ENCODE measurements at places on chromosomes 7 and 10.

DNA sequence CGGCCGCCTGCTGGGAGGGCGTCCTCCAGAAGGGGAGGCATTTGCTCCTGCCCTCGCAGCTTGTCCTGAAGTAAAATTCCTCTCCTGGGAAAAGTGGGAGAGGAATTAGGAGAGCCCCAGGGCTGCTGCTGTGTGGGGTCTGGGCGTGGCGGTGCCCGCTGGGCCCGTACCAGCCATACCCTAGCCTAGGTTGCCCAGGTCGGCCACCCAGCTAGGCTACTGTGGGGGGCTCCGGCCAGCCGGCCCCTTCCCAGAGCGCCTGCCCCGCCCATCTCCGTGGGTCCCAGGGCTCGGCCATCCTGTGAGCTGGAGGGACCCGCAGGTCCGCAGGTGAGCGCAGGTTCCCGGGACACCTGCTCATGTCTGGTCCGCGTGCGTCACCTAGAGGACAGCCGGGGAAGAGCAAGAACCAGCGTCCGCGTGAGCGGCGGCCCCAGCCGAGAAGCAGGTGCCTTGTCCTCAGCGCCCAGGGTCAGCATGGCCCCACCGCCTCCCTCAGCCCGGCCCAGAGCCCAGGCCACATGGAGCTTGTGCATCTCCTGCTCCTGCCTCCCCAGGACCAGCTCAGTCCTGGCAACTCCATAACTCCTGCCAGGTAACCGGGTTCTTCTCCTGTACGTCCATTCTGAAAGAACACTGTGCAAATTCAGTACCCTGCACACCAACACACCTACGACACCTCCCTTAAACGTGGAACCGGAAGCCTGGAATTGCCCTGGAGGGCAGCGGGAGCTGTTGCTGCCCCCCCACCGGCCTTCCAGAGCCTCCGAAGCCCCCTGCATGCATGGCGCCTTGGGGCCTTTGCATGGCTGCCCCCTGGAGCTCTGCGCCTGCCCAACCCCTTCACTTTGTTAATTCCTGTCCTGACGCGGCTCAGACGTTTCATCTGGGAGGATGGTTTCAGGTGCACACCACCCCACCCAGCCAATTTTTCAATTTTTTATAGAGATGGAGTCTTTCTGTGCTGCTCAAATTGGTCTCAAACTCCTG lies 22.8 kb upstream of the FOXL3 start:
- no peak for DNase-seq

- DNase-seq, result no peak
Observed at GRCh38 chr7:134866617-134867016, 87.2 kb downstream of the CALD1 start.

DNA sequence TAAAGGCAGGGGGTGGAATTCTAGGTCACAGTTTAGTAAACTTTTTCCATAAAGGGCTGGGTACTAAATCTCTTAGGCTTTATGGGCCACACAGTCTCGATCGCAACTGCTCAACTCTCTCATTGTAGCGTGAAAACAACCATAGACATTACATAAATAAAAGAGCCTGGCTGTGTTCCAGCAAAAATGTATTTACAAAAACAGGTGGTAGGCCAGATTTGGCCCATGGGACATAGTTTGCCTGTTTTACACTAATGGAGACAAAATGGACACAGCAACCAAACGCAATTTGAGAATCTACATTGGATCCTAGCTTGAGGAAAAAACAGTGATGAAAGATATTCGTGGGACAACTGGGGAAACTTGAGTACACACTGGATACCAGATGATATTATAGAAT lies 23.2 kb upstream of the MALSU1 start:
- DNase-seq, result no peak

GRCh38 chr10:77501152-77501845 lies 136.3 kb downstream of the KCNMA1 start:
- DNase-seq, result no peak

- no peak for DNase-seq
Observed at GRCh38 chr7:127892488-127893314, 138.5 kb downstream of the LRRC4 start.

- no peak for DNase-seq
Observed at GRCh38 chr7:115059321-115059720, 137.4 kb downstream of the MDFIC start.

DNA sequence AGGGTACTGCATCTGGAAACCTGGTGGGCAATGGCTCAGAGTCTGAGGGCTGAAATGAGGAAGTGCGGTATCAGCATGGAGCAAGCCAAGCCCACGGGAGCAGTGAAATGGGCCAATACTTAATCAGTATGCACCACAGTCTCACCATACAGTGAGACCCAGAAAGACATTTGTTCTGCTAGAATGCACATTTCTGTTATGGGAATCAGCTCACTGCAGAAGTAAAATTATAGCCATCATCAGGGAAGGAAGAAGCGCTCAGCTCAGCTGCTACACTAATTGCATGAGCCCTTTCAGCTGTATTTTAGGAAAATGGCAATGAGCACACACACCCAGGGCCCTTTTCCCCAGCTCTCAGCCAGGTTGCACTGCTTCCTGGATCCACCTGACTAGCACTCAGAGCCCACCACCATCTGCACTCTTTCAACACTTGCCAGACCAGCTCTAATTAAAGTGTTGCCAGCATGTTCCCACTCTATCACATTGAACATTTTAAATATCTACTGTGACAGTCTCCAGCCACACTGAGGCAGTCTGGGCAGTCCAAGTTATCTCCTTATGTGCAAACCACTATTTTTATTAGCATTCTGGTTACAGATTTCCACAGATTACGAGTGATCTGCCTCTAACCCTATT lies 44.2 kb upstream of the PIK3AP1 start:
- no peak for DNase-seq

GRCh38 chr7:32618987-32619386 lies 123.7 kb downstream of the AVL9 start:
- DNase-seq, result no peak

- DNase-seq, result no peak
Observed at GRCh38 chr7:3951316-3952055, 650.4 kb downstream of the SDK1 start.

DNA sequence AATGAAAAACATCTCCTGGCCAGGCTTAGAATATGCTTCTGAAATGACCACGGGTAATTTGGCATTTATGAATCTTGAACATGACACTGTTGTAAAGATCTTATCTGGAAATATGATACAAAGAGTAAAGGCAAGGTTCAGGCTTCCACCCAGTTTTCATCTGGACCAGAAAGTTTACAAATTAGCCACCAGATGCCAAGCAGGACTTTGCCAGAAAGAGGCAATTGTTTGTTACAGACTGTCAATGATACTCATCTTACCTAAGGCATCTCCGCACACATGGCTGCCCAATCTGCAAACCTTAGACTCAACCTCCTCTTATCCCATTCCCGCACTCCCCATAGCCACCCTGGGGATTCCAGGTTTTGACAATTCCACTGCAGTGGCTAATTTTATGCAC lies 795.3 kb downstream of the TYW1 start:
- DNase-seq, result no peak

DNA sequence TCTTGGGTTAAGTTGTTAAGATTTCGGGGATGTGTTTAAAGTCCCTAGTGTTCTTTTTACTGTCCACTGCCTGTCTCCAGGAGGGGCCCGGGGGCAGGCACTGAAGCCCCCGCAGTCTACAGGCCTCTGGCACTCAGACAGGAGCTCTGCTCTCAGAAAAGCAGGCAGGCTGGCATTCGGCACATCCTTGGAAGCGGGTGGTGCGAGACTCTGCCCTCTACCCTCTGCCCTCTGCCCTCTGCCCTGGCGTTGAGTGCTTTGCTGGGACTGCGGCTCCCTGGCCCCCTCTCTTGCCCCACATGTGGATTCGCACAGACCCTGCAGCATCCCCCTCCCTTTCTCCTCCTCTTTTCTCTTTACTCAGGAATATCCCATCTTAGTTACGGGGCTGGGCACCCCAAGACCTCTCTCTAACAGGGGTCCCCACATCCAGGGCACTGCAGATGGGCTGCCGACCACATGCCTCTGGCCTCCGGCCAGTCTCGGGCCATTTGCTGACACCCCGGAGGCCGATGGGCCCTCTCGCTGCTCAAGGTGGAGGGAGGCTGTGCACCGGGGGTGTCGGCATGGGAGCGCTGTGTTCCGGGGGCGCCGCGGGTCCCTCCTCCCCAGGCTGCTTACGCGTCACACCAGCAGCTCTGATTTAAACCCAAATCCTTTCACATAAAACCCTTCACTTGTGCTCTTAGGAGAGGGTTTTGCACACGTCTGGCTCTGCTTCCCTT lies 479.9 kb downstream of the DNAJB6 start:
- DNase-seq, result no peak

DNA sequence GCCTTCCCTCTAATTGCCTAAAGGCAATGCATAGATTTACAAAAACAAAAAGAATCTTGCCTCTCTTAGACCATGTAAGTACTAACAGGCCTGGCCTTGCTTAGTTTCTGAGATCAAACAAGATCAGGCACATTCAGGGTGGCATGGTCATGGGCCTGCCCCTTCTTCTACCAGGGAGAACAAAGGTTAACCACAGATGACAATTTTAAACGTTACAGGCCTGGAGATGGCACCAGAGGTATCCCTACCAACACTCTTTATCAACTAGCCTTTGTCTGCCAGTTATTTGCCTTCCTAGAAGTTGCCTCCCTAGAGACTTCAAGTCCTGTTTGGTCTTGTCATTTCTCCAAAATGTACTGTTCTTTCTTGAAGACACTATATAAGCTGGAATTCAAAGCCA lies 252.6 kb downstream of the DOCK4 start:
- DNase-seq, result no peak

DNA sequence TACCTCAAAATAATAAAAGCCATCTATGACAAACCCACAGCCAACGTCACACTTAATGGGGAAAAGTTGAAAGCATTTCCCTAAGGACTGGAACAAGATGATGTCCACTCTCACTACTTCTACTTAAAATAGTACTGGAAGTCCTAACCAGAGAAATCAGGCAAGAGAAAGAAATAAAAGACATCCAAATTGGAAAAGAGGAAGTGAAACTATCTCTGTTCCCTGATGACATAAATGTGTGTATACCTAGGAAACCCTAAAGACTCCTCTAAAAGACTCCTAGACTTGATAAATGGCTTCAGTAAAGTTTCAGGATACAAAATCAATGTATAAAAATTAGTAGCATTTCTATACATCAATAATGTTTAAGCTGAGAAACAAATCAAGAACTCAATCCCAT lies 314.1 kb downstream of the WDR37 start:
- DNase-seq, result no peak

DNA sequence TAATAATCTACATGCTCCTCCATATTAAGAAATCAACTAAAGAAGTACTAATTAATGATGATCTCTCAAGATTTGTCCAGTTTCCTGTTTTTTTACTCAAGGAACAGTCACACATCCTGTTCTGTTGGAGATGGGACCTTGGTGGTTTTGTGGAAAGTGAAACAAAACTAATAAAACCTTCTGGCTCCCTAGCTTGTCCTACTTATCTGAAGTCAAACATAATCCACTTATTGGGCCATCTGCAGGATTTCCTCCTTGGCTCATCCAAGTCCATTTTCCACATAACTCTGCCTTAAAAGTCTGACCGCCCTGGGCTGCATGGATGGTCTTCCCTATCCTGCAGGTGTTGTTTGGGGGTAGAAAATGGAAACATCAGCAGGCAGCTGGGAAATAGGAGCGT lies 39.4 kb upstream of the TARP start:
- no peak for DNase-seq

DNA sequence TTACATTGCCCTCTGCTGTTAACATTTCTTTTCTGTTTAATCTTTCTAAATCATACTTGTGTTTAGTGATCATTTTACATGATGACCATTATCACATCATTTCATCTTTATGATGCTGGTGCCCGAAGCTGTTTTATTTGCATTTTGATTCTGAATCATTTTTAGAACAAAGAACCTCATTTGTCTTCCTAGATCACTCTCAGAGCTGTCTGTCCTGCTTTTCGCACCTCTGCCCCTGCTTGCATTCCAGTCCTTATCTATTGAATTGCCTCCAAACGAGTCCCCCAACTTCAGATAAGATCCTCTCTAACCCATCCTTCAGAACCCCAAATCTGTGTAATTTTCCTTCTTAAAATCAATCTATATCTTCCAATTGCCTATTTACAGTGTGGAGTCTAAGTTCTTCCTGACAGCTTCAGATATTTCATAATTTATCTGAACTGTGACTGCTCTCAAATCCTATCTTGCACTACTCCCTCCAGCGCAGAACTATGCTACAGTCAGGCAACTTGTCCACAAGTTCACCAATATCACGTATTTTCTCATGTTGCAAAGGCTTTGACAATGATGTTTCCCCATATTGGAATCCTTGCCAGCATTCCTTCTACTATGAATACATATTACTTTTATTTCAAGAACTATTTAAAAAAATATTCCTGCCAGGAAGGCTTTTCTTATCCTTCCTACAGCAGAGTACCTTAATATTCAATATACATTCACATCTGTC lies 346.5 kb upstream of the CACNA2D1 start:
- no peak for DNase-seq

DNA sequence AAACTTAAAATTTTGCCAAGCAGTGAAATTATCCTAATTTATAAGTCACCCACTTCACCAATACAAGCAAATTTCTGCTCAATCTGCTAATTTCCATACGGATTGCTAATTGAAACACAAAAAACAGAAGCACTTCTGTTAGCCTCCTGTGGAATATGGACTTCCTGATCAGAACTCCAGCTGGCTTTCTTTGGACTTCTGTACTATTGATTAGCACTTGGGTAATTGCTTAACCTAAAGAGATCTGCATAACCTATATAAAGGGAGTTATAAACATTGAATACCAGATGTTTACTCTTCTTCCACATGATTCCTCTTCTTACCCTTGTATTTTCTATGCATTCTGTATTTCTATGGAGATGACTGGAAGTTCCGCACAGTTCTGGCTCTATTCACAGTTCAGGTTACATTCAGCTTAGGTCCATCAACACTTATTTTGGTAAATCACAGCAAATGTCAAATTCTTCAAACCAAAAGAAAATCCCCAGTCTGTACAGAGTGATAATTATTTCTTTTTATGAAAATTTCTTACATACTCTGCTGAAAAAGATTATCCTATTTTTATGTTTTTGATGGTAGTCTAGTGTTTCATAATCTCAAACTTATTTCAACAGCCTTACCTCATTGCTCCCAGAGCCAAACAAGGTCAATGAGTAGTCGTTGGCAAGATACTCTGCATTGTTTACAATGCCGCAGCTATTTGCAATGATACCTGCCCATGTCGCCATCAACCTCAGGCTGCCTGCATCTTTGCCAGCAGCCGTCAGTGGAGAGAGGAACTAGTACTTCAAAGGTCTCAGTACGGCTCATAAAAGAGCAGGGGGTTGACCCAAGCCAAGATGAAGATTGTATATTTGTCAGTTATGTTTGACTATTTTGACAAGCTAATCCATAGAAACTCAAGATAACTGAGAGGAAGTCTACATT lies 225.6 kb downstream of the AHR start:
- DNase-seq, result no peak

DNA sequence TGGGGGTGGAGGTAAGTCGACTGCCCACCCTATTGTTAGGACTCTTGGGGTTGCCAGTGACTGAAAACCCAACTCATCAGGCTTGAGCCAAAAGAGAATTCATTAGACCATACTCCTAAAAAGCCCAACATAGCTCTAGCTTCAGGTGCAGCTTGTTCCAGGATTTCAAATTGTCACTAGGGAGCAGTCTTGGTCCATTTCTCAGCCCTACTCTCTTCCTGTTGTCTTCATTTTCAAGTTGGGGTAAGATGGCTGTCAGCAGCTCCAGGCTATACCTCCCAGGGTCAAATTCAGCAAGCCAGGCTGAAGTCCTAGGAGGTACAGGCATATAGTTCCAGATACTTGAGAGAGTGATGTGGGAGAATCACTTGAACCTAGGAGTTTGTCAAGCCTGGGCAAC lies 14.9 kb upstream of the COL13A1 start:
- DNase-seq, result no peak

- no peak for DNase-seq
Observed at GRCh38 chr7:51633596-51633995, 317.0 kb upstream of the COBL start.

Data from activated CD4-positive, alpha-beta T cell treated with anti-CD3 and anti-CD28 coated beads, Interleukin-2, amount 50 U/mL, for 48 hours (primary cell).